Fibroblast of skin of left biceps (primary cell): ENCODE measurements at places on chromosomes 12 and 14.

- DNase-seq = no peak
These were observed 114.4 kb upstream of the CNTN1 start for GRCh38 chr12:40577834-40578233.

DNA sequence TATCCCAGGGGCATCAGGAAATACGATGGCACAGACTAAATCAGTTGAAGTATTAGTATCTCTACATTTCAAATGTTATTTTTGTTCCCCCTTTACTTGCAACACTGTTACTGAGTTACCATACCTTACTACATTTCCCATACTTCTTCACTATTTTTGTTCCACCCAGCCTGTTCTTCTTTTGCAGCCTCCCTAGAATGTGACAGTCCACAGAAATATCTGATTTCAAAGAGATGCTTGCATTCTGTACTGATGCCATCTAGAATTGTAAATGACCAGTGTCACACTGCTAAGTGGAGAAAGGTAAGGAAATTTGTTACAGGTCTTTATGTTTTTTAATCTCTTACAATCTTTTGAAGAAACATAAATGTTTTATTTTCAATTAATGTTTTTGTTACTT, 279.9 kb downstream of the CCER1 start:
- no peak for DNase-seq

GRCh38 chr14:96191841-96192462, 12.7 kb upstream of the BDKRB2 start:
- DNase-seq = no peak

- no peak for DNase-seq
These were observed 6.8 kb downstream of the PIWIL1 start for GRCh38 chr12:130344529-130344928.

- DNase-seq = no peak
These were observed 44.7 kb downstream of the MBIP start for GRCh38 chr14:36275741-36276140.

GRCh38 chr12:86137936-86138335, 118.3 kb downstream of the MGAT4C start:
- DNase-seq = peak; percentile 64

GRCh38 chr12:126993898-126994297, 1273.1 kb upstream of the TMEM132C start:
- DNase-seq = no peak

- no peak for DNase-seq
These were observed 77.6 kb downstream of the CNTN1 start for GRCh38 chr12:40769846-40770245.

DNA sequence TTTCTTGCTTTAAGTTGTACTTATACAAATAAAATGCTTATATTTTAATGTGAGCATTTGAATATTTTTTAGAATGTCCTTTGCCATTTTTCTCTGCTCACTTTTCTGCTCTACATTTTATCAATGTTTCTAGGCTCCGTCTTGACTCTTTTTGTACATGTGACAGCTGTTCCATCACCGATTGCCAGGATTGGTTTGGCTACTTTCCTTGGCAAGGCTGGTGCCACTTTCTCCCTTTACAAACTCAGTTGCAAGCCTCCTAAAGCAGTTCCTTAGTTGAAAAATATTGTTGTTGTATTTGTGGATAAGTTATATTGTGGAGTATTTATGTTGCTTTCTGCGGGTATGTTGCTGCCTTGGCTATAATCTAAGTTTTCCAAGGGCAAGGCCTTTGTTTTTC, 63.4 kb downstream of the DACT1 start:
- no peak for DNase-seq

GRCh38 chr14:78933948-78934524, 763.9 kb downstream of the NRXN3 start:
- peak; percentile 4 for DNase-seq

DNA sequence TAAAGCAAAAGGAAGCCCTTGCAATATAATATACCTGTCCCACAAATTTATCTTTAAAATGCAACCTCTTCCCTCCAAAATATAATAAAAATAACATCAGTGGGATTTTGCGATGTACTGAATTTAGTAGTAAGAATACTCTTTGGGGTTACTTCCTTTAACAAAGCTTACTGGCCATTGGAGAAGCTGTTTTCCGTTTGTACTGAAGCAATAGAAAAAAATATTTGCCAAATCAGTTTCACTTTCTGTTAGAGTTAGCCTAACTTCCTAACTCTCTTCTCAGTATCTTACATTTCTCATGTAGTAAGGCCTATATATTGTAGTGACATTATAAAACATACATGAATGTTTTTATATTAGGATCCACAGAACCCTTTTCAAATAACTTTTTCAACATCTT, 3.7 kb downstream of the MAX start:
- no peak for DNase-seq

DNA sequence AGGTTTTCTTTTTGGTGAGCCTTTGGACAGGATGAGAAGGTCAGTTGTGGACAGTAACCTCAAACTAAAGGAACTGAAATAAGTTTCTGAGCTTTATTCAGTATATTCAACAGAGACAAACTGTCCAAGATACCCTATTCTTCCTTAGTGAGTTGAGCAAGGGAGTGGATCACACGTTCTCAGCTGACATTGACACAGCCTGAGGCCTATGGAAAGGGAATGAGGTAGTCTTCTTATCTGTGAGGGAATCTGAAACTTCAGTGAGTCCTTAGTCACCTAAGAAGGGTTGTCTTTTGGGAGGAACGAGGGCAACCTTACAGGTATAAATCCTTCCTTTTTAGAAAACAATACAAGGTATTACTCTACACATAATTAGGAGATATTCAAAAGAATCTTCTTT, 5.0 kb upstream of the NUBPL start:
- DNase-seq = no peak

GRCh38 chr12:97452230-97452629, 10.4 kb upstream of the RMST start:
- no peak for DNase-seq

GRCh38 chr12:63876980-63877379, 32.5 kb downstream of the SRGAP1 start:
- DNase-seq = no peak

- DNase-seq = no peak
These were observed 79.4 kb downstream of the ST8SIA1 start for GRCh38 chr12:22255097-22255496.

GRCh38 chr14:39617537-39617936, 185.3 kb upstream of the FBXO33 start:
- DNase-seq = no peak

GRCh38 chr12:68349220-68349621, 17.1 kb upstream of the MDM1 start:
- DNase-seq = no peak

- no peak for DNase-seq
These were observed 27.4 kb downstream of the BCL2L14 start for GRCh38 chr12:12097891-12098690.

DNA sequence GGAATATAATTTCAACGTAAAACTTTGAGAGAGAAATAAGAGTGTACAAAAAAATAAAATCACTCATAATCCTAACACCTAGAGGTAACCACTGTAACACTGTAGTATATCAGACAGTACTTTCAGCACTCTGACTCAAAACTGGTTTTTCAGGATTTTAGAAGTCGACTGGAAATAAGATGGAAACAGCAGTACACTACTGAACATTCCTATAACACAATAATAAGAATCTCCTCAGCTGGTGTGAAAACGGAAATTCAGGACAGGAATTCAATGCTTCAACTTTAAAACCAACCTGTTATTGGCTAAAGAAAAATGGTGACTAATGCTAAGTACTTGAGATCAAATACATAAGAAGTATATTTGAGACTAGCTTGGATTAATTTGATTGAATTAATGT, 12.3 kb upstream of the PITPNM2 start:
- no peak for DNase-seq

DNA sequence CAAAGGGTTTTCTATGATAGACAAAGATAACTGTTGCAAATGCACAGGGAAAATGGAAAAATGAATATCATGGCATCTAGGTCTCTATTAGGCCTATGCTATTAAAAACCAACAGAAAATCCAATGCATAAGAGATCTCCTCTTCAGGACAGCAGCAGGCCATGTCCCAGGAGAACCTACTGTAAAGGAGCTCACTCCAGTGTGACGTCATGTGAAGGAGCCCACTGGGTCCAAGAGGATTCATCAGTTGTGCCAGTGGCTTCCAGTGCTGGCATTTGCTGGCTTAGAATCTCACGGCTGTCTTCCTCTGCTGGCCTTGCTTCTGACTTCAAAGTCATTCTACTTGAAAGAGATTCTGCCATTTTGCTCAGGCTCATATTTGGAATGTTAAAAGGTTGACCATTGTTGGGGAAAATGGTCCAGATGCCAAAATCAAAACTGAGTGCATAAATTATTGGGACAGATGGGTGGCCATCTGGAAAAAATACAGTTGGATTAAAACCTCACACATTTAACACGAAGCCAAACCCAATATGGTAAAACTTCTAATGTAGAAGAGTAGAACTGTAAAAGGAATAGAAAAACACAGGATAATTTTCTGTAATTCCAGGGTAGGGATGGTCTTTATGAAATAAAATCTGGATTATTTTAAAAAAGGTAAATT, 75.4 kb upstream of the ARID2 start:
- DNase-seq = no peak

DNA sequence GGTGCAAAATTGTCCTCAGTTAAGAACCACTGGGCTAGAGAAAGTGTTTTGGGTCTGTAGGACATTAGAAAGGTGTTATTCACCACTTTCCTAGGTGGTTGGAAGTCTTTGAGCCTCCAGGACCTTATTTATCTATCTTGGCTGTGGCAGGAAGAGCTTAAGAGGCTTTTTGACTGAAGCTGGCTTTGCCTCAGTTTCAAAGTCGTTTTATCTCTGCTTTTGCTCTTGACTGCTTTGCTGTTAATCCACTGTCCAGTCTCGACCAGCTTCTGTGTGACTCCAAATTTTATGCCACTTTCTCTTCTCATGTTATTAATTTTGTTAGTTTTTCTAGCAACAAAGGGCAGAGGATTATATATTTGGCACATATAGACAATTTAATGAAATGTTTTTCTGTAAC, 60.3 kb downstream of the PPHLN1 start:
- DNase-seq = no peak

DNA sequence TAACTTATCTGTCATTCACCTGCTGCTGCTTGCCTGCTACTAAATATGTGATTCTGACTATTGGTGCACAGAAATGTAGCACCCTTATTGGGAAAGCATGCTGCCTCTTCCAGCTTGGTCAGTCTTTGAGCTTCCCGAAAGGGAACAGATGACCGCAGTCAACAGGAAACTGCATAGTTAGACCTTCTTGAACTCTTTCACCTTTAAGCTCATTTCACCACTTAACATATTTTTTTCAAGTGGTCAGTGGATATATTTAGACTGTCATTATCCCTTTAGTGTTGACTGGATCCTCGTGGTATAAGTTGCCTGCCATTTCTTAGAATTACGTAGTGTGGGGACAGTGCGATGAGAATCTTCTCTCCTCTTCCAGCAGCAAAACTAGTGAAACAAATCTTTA, 224.9 kb downstream of the FBXL14 start:
- no peak for DNase-seq

- DNase-seq = no peak
These were observed 76.0 kb downstream of the PTHLH start for GRCh38 chr12:27896419-27896990.

GRCh38 chr14:61701946-61702345, 6.6 kb downstream of the HIF1A start:
- DNase-seq = no peak

DNA sequence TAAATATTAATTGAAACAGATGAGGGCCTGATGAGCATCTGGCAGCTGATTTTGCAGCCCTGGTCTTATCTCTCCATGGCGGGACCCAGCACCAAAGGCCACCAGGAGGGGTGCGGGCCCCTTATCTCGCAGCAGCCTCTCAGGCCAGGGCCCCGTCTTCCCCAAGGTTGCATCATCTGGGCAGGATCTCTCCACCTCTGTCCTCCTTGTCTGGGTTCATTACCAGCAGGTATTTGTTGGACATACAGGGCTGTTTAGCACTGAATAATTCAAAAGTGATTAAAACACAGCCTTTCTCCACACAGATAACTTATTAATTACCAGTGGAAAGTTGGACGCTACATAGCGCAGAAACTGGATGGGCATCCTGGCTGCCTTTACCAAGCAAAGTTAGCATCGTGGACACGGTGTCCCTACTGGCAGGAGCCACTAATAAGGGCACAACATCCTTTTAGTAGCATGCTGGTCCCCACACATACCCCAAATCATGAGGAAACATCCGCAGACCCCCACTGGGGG, 25.8 kb downstream of the TMEM120B start:
- no peak for DNase-seq

GRCh38 chr12:13144266-13144828, 40.9 kb upstream of the GSG1 start:
- DNase-seq = no peak

DNA sequence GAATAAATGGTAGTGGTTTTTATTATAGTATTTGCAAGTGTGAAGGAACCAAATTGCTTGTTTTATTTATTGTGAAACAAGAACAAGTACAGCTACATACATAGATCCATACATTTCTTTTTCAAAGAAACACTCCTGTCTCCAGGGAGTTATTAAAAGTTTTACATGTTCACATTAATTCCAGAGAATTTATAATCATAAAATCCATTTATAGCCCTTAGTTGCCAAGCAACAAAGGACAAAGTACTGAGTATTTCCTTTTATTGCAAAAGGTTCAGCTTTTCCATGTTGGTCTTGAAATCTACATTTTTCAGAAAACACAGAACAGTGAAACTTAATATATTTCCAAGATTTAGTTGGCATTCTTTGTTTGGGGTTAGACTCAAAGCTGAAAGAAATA, 9.5 kb downstream of the MYRFL start:
- no peak for DNase-seq

DNA sequence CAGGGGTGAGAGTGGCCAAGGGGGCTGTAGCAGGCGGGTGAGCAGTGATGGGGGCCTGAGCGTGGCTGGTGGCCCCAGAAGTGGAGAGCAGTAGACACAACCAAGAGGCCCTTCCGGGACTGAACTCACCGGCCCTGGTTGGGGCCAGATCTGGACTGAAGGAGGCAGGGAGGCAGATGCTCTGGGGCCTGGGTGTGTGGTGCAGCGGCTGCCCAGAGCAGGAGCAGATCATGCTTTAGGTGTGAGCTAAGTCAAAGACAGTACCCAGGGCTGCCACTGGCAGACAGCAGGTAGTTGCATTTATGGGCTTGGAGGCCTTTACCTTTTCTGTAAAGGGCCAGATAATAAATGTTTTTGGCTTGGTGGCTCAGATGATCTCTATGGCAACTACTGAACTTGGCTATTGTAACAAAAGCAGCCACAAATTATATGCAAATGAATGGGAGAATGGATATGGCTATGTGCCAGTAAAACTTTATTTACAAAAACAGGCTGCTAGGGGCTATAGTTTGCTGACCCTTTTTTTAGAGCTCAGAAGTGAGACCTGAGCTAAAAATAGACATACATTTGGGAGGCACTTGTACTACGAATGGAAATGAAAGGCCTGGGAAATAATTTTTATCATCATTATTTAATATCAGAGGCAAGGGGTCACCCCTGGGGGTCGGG, 25.6 kb downstream of the SETD1B start:
- DNase-seq = no peak
